ENCODE measurements at places on chromosomes 5 and 9.

DNA sequence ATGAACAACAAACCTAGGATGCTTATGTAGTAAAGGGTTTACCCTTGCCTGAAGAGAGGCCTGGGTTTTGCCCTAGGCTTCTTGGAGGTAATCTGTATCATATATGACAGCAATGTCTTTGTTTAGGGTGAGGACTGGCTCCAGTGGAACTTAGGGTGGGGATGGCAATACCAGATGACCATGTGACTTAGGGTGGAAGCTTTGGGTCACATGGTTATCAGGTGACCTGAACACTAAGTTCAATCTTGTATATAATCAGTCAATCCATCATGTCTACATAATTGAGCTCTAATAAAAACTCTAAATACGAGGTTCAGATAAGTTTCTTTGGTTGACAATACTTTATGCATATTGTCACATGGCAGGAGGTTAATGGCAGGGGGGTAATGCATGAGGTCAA, 10.6 kb upstream of the PPP2R2B start:
- no peak for DNase-seq

- no peak for DNase-seq
Observed at GRCh38 chr9:130256644-130257043, 8.9 kb upstream of the HMCN2 start.

GRCh38 chr5:55418994-55419968, 111.5 kb downstream of the MTREX start:
- DNase-seq: no peak

DNA sequence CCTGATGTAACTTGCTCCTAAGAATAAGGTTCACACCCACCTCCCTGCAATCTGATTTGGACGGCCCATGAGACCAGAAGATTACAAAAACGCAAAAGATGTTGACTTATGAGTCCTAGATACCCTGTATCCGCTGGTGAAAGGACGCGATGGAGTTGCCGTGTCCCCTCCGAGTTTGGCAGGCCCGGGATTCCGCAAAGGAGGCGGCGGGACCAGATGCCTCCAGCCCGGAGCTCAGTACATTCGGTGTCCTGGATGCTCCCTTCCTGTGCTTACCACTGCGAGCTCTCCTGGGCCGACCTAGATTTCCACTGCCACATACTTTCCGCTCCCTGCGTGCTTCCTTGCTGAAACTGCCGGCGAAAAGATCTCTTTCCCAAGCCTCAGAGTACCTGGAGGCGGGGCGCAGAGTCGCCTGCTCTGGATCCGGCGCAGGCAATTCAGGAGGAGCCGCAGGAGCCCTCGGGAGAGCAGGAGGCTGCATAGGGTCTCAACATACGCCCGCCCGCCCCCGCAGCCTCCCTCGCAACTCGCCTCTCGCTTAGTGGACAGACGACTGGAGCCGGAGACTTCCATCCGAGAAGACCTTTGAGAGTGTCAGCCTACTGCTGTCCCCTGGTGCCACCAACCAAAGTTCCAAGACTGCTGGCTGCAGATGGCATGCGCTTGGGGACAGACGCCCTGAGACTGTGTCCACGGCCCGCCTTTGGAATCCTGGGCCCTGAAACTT, 39.8 kb downstream of the ANXA2R start:
- DNase-seq: no peak

DNA sequence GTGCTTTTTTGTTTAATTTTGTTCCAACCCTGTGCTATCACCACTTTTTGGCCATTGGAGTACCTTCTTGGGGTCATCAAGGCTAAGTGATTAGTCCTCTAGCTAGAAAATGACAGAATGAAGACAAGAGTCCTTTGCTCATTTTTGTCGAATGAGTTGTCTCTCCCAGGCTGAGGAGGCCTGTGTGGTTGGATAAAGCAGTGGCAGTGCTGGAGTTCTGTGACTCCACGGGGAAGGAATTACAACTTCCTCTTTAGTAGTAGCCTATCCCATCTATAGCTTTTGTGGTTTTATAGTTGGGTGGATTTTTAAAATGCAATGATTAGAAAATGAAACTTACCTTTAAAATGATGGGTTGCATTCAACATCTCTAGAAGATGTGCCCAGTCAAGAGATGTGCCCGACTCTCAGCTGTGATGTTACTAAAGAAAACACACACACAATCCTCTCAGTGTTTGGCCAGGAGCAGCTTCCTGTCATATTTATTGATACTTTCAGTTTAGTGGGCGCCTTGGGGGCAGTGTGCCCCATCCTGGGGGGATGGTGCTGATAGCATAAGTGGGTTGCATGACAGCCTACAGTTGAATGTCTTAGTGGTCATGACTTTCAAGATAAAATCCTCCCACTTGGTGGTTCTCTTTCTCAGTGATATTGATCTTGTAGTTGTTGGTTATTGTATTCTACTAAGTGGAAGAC, 11.9 kb downstream of the OTULINL start:
- DNase-seq: peak; percentile 85
